HuH-7.5 (cell line): ENCODE measurements at places on chromosomes 12 and 14.
A peak's percentile ranks its signal among the peaks of the same experiment; 100 is the strongest.

DNA sequence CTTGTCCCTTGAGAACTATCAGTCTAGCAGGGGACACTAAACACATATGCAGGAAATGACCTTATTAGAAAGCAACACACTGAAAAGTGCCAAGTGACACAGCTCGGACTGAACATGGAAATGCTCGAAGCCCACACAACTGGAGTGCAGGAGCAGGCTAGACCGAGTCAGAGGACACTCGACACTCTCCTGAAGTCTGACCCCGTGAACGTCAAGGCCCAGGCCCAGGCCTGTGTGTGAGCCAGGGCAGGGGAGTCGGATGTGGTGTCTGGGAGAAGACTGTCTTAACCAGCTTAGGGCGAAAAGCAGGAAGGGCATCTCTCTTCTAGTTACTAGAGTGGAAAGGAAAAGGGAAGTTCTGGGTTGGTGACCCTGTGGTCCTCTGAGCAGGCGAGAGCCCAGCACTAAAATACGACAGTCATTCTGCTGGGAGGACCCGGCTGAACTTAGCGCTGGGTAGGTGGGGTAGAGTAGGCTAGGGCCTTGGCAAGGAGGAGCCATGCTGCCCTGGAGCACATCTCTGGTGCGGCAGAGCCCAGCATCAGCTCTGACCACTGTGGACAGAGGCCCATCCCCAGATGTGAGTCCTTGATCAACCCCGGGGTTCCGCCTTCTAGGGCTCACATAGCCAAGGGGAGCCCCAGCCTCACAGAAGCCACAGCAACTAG, 93.0 kb downstream of the NTF3 start:
- no peak for DNase-seq

GRCh38 chr12:41946106-41946505, 198.6 kb downstream of the GXYLT1 start:
- DNase-seq = no peak

GRCh38 chr12:109273354-109273753, 35.7 kb downstream of the FOXN4 start:
- DNase-seq = no peak

- no peak for DNase-seq
Observed at GRCh38 chr14:89040080-89040459, 215.6 kb downstream of the TTC8 start.

DNA sequence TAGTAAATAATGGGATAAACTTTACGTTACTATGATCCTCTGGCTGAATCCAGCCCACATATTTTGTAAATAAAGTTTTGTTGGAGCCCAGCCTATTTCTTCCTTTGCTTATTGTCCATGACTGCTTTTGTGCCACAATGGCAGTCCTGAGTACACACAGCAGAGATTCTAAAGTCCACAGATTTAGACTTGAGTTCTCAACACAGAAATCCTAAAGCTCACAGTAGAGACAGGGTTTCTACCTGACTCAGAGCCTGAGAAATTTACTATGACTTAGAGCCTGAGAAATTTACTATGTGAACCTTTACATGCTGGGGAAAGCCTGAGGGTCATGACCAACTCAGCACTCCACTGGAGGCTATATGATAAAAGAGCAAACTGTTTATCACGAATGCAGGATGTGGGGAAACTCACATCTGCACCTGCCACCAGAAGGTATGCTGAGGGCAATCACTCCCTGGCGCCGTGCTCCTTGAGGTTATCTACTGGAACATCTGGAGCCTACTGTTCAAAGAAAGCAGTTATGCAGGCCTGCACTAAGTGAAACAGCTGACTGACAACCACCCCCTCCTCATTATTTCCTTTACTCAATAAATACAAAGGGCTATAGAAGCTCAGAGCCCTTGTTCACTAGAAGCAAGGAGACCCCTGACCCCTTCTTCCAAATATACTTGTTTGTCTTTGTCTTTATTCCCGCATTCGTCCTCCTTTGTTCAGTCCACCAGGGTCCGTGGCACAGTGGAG, 52.6 kb upstream of the BICD1 start:
- no peak for DNase-seq

DNA sequence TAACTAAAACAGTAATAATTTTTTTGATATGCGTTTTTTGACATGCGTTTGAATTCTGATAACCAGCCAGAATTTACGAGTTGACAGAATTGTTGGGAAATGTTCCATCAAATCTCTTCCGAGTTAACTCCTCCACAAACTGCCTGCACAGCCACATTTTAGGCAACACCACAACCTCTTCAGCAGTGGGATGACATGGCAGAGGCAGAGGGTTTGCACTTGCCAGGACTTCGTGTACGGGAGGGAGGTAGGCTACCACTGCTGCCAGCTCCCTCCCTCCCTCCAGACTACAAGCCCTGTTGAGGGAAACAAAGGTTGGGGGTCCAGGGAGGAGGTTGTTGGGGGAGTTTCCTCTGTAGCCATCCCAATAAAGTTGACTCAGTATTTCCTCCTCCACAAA, 14.5 kb upstream of the ACTR6 start:
- no peak for DNase-seq

GRCh38 chr12:51098611-51099010, 15.2 kb upstream of the CSRNP2 start:
- DNase-seq = no peak

DNA sequence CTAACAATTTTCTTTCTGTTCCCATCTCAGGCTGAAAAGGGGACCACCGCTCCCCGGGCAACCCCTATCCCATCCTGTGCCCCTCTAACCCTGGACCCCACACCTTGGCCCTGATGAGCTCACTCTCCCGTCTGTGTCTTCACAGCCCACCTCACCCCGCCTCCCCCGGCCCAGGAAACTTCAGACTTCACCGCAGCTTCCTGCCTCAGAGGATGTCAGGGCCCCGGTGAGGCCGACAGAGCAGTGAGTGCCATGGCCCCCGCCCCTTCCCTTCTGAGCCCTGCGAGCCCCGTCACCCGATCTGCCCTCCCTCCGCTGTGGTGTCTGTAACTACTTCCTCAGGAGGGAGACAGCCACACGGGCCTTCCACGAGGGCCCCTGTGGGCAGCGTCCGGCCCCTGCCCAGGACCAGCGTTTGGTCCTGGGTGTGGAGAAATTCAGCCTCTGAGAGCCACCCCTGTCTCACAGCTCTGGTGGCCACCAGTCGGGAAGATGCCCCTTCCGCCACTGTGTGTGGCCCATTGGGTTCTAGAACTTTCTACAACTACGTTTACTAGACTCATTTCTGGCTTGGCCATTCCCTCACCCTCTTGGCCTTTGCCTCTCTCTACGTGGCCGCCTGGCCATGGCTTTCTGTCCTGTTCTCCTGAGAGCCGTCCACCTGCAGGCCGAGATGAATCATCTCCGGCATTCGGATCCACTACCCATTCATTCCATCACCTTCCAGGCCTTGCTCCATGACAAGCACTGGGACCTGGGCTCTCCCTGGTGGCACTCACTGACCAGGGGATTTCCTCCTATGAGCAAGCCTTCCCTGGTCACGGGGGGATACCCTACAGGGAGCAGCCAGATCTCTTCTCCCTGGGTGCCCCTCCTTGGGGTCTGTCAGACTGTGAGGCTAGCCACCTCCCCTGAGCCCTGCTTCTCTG, 3.4 kb downstream of the RHOF start:
- DNase-seq = no peak

DNA sequence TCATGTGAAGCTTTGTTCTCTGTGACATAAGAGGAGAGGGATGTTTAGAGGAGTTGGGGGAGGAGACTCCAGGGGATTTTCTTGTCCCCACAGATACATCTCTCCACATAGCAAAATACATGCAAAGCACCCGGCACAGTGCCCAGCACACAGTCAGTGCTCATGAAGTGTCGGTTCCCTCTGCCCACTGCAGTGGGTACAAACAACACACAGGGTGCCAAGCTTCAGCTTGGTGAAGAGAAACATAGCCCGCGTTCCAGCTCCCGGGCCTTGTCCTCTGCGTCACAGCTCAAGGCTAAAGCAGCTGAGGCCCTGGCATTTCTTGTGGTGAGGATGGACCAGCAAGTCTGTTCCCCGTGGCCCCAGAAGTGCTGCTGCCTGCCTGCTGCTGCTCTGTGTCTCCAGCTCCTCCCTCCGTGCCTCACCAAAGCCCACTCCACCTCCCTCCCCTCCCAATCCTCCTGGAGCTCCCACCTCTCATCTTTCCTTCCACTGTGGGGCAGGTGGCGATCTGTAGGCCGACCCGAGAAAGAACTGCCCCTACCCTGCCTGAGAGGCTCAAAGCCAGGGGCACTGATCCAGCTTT, 57.0 kb upstream of the FKBP4 start:
- no peak for DNase-seq

DNA sequence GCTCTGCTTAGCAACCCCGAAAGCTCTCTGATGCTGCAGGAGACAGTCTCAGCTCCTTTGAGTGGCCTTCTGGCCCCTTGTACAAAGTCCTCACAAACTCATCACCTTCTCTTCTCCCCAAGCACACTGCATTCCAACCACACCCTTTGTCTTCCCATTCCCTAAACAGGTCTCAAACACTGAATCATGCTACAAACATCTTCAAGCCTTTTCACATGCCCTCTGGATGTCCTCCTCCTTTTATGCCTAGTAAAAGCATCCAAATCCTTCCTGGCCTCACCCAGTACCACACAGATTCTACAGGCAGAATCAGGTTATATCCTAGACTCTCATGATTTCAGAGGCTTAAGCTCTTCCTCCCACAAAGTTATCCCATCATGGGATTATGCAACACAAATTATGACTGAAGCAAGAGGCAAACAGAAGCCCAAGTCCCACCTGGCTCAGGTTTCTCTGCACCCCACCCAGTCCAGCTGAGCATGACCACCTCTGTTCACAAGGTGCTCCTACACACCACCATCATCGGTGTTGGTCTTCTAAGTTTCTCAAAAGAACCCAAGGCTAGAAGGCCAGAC, 61.4 kb upstream of the PCED1B start:
- no peak for DNase-seq

DNA sequence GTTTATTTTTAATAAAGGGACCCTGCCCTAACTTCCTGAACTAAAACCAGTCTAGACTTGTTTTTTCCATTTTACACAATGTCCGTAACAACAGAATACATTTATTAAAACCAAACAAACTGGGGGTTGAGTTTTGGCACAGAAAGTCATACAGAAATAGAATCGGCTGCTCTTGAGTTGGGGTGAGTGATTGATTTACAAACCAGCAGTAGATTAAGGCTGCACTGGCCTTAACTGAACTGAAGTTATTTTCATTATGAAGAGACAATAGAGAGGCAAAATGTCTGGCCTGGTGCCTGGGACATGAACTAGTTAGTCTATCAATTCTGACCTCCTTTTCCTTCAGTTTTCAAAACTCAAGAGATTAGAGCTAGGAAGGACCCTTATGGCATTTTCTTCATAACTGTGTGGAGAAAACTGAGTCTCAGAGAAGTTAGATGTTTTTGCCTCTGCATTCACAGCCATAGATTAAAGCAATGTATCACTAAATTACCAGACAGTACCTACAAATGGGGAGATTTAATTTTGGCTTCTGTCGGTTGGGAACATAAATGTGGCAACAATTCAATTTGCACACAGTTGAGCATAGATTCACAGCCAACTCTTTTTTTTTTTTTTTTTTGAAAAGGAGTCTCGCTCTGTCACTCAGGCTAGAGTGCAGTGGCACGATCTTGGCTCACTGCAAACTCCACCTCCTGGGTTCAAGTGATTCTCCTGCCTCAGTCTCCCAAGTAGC, 19.8 kb upstream of the MGP start:
- no peak for DNase-seq

- peak; percentile 49 for DNase-seq
Observed at GRCh38 chr12:48183091-48183875, at the start of gene CCDC184. TSS of gene CCDC184 (plus strand) at chr12:48183644. CDS start at chr12:48184123, 479 bp downstream.

DNA sequence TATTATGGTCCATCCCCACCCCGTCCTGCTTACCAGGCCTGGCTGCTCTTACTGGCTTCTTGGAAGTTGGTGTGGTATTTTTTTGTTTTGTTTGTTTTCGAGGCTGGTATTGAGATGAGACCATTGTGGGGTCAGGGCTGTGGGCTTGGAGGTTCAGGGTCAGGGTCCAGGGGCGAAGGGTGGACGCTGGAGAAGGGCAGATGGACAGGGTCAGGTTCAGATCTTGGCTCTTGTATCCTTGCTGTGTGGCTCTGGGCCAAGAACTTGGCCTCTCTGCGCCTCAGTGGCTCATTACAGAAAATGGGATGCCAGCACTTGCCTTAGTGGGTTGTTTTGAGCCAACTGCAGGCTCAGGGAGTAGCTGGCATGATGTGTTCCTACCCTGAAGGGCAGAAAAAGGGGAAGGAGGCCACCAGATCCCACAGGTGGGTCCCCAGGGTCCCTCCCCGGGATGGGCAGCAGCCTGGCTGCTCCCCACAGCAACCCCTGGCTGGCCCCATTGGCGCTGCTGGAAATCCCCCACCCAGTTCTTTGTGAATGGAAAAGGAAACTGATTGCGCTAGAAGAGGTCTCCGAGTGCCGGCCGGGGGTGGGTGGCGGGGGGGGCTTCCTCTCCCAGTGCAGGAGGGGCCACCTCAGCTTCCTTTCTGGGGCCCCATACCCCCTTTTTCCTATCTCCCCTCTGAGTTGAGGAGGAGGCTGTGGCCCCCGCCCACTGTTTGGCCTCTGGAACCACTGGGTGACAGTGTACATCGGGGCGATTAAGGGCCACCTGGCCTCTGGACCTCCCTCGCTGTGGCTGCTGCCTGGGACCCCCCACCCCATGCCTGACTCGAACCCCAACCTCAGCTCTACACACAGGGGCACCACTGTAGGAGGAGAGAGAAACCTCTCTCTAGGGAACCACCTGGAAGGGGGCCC, 25.0 kb downstream of the SH2B3 start:
- no peak for DNase-seq

- DNase-seq = no peak
Observed at GRCh38 chr12:27185234-27186021, 58.7 kb upstream of the STK38L start.

DNA sequence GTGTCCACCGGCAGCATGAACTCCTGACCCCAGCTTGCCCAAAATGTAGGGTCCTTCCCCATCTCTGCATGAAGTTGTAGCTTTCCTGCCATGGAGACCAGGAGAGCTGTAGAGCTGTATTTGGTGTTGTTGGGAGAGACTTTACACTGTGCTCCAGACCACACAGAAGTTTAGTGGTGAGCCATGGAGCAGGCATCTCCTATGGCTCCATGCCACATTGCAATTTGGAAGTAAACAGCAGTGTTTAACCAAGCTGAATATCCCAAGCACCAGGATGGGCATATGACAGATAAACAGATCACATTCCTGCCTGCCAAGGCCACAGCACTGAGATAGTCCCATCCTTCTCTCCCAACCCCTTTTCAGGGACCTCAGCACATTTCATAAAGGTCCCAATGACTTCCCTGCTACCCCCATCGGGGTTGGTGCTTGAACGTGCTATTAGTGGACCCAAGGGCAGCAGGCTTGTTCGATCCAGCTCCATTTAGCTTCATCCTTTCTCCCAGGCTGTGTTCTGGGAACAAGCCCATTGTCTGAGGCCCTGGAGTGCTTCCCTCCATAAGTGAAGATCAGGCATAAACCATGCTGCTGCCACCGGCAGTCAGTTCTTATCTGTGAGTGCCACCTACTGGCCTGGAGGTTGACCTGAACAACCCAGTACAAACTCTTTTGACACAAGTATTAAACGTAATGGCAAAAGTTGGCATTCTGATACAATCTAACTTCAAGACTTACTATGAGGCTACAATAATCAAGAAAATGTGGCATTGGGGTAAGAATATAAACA, 172.3 kb upstream of the ATXN7L3B start:
- no peak for DNase-seq
